ENCODE measurements at places on chromosomes 7 and 10. TPM values are rescaled to one million over a fixed set of nuclear protein-coding genes. Genes with fewer than 3 reads are reported as not detected.

GDF2 gene
- not detected for total RNA-seq

C10orf62 gene
- total RNA-seq = not detected

GARIN1A gene
- total RNA-seq = 0.68 TPM

NUDT13 gene
- total RNA-seq = 0.31 TPM

C10orf67 gene
- total RNA-seq = not detected

PNLIPRP2 gene
- not detected for total RNA-seq

SYCE1 gene
- total RNA-seq = not detected

CLRN3 gene
- total RNA-seq = not detected

NUTM2E gene
- 0.05 TPM for total RNA-seq

PPP1R17 gene
- not detected for total RNA-seq

BTRC gene
- total RNA-seq = 11.7 TPM

SORCS1 gene
- not detected for total RNA-seq
